ENCODE measurements at places on chromosomes 11 and 22. TPM values are rescaled to one million over a fixed set of nuclear protein-coding genes. Genes with fewer than 3 reads are reported as not detected.

- DNase-seq = no peak
Observed at GRCh38 chr11:10390375-10390774, 64.7 kb upstream of the AMPD3 start.

- peak; percentile 86 for DNase-seq
Observed at GRCh38 chr11:130578738-130579368, 130.4 kb downstream of the ADAMTS15 start.

DNA sequence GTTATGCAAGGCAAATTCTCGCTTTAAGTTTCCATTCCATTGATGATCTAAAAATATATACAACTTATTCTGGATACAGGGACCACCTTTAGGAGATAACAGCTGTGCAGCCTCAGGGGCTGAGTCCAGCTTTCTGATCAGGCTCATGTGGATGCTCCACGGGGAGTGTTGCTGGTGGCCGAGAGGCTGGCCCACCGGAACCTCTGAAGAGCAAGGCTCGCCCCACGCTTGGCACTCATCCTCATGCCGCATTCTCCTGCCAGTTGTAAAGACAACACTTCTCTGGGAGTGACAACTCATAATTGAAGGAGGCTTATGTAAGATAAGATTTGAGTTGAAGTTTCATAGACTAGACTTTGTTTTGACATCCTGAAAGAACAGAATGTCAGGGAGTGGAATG is 123.5 kb downstream of the MPPED1 start:
- no peak for DNase-seq

GRCh38 chr11:46719048-46719542 is at the start of gene F2:
Gene F2 (plus strand): TSS chr11:46719213. CDS start chr11:46719236, 23 bp downstream.
- DNase-seq = no peak

GRCh38 chr11:111676878-111677585 is 74.8 kb downstream of the SIK2 start:
- no peak for DNase-seq

GRCh38 chr22:20567371-20567847 is 60.0 kb downstream of the MED15 start:
- DNase-seq = no peak

GRCh38 chr11:120244476-120245365 is 4.8 kb downstream of the POU2F3 start:
- no peak for DNase-seq

DNA sequence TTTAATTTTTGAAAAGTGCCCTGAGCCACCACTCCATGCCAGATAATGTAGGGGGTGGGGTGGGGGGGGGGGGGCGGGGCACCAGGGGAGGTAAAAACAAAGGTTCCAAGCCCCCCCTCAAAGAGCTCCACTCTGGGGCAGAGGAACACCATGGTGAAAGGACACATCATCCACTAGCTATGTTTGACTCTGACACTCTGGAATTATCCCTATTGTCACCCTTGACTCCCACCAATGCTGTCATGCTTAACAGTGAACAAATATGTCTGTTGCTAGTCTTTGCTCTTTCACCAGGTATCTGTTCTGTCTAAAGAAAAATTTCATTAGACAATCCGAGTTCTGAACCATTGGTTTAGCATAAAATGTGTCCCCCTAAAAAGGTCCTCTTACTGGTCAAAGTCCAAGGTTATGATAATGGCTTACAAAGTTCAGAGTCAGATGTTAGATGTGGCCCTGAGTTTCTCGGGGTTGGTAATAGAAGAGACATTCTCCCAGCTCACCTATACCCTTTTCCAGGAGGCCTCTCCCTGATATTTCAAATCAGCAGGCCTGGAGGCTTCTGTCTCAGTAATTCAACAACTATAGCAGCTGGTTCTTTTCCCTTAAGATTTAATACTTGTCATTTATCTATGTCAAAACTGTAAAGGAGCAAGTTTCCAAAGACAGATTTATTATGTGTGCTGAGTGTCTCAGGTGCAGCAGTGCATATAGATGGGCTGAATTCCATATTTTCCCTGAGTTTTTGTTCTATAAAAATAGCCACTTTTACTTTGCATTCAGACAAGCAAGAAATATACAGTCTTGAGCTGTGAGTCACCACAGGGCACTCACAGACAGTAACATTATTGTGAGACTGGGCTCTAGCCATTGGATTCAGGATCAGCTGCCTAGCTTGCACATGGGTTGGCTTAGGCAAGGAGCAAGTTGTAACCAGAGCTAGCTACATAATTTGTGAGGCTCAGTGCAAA is 174.1 kb downstream of the CSNK2A3 start:
- DNase-seq = no peak

DNA sequence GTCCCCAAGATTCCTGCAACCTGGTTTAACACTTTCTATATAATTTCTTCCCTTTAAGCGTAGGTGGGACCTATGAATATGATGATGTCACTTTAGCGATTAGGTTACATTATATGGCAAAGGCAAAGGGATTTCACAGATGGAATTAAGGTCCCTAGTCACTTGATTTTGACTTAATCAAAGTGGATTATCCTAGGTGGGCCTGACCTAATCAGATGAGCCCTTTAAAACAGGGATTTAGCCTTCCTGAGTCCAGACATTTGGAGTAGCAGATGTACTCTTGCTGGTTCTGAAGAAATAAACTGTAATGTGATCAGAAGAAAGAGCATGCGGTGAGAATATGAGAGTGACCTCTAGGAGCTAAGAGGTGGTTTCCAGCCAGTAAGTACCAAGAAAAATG is 67.8 kb upstream of the LIN7C start:
- no peak for DNase-seq

DNA sequence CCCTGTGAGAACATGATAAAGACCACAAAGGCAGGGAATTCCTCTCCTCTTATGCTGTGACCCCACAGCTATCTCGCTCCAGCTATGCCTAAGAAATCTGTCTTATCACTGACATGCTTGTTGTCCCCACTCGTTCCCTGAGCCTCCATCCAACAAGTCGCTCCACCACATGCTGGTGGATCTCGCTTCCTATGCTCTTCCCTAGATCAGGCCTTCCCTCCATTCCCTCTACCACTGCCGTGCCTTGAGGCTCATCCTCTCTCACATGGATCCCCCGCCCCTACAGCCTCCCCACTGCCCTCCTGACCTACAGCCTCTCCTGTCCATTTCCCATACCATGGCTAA is 1.4 kb upstream of the DGAT2 start:
- no peak for DNase-seq

GRCh38 chr11:133551064-133551463 is 18.8 kb upstream of the OPCML start:
- no peak for DNase-seq

DNA sequence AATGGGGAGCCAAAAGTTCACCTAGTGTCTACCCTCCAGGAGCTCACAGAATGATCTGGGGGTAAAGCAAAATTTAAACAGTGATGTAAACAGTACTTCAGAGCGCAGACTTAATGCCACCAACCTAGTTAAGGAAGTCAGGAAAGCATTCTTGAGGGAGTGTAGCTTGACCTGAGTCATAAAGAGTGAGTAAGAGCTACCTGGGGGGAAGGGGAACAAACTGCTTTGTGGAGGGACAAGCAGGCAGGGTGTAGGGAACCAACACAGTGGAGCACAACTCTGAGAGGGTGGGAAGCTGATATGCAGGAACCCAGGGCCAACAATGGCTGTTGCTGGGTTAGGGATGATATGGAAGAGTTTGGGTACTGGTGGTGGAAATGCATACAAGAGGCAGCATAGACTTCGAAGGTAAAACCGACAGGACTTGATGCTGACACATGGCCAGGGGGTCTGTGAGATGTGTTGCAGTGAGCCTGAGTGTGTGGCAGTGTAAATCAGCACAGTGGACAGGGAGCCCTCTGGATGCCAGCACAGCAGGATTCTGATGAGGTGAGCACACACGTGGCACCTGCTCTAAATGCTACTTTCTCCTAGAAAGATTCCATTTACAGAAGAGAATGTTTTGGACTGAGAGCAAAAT is 58.3 kb upstream of the CYP2D6 start:
- DNase-seq = no peak

GRCh38 chr11:14567064-14567651 is 47.0 kb upstream of the PSMA1 start:
- DNase-seq = no peak

- no peak for DNase-seq
Observed at GRCh38 chr11:45423036-45423435, 136.9 kb upstream of the SYT13 start.

DNA sequence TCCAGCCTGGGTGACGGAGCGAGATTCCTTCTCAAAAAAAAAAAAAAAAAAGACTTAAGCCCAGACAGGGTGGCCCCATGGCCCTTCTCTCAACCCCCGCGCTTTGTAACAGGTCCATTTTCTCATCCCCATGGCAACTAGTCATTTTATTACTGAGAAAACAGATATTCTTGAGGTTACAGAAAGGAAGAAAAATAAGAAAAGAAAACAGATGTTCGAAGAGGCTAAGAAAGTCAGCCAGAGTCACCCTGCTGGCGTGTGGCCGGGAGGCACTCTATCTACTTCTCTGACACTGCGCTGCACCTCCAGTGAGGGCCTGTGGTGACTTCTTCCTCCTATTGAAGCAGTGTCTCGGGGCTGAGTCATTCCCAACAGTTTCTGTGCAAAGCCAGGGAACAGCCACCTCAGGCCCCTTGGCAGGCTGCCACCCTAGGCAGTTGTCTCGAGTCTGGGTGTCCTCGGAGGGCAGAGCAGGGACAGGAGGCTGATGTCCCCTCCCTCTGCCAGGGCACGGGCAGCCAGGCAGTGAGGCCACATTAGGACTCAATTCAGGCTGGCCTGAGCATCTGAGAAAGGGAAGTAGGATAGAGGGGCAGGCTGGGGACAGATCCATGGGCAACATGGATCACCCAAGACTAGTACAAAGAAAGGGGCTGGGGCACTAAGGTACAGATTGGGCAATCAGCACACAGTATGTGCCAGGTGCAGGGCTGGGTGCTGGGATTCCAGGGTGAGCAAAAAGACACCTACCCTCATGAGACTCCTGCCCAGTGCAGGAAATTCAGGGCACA is 16.4 kb upstream of the SYVN1 start:
- DNase-seq = peak; percentile 93

- DNase-seq = peak; percentile 72
Observed at GRCh38 chr11:19253817-19254216, 13.1 kb upstream of the E2F8 start.

- DNase-seq = no peak
Observed at GRCh38 chr11:63639199-63639832, 25.1 kb upstream of the PLAAT3 start.

GRCh38 chr11:20584093-20584774 is 15.2 kb upstream of the SLC6A5 start:
- DNase-seq = no peak

- DNase-seq = no peak
Observed at GRCh38 chr22:20937031-20937793, 20.0 kb downstream of the CRKL start.

DNA sequence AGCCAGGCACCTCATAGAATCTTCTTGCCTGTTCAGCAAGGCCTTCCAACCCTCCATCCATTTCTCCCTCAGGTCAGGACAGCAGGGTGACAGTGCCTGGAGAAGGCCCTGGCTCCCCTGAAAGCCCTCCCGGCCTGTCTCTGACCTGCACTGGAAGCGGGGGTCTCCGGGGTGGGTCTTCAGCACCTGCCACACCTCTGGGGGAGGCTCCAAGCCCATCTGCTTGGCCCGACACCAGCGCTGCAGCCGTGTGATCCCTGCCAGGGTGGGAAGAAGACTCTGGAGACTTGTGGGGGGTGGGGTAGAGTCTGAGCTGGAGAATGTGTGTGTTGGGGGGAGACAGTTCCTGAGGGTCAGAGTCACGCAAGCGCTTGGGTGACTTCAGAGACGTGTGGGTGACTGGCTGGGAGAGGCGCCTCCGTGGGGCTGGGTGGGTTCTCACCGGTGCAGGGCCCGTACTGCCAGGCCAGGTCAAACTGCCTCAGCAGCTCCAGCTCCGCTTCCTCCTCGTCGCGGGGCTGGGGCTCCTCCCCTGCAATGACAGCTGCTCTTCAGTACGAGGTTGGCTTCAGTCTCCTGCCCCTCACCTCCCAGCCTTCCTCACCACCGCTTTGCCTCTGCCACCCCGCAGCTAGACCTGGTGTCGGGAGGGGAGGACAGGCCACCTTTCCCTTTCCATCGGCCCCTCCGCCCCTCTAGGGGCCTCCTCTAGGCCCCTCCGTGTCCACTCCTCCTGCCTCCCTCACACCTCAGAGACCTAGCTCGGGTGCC is 615 bp downstream of the POLD4 start:
- no peak for DNase-seq

- no peak for DNase-seq
Observed at GRCh38 chr11:454801-455565, 4.9 kb downstream of the PTDSS2 start.

GRCh38 chr11:118238929-118239328 is 13.2 kb downstream of the MPZL3 start:
- DNase-seq = no peak

GRCh38 chr11:6480299-6480914 is 724 bp downstream of the ARFIP2 start:
- no peak for DNase-seq

DNA sequence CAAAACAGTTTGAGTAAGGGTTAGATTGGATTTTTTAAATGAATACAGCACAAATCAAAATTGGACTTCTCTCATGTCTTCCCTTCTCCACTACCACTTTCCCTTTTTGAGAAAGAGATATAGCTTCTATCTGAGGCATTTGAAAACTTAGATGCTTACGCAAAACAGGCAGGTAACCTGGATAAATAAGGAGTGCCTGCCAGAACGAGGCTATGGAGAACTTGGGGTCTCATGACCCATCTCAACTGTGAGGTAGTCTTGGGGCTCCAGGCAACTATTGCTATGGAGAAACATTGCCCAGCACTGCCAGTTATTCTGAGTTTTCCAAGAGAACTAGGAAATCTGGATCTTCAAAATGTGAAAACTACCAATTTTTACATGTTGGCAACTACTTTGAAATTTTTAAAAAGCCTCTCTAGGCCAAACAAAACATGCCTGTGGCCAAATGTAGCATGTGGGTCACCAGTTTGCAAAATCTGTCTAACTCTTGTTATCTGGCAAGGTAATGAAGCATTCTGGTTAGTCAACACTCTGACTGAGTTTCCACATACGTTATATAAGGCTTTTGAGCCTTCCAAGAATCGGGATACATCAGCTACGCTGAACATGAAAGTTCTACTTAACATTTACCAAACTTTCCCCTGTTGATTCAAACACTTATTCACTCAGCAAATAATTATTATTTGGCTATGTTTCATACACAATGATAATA is 752.7 kb downstream of the KCNA4 start:
- no peak for DNase-seq

Gene GAL3ST3
- total RNA-seq = 0.83 TPM

Gene LRRC74B
- total RNA-seq = not detected

Gene KDM4E
- total RNA-seq = not detected

Gene OR4A16
- not detected for total RNA-seq

Gene PLEKHB1
- total RNA-seq = 58.1 TPM

Gene SERPIND1
- total RNA-seq = 0.46 TPM

Gene TFIP11
- total RNA-seq = 23.5 TPM

Gene OR4C3
- not detected for total RNA-seq

Gene JAML
- total RNA-seq = 1.2 TPM

Gene OR5P2
- total RNA-seq = not detected

Gene CTNND1
- 101 TPM for total RNA-seq

Gene UCP2
- total RNA-seq = 43.6 TPM

Gene FAM227A
- total RNA-seq = 2.9 TPM

Gene CNTN5
- total RNA-seq = not detected

Gene MFRP
- not detected for total RNA-seq

All from esophagus muscularis mucosa (tissue), 4 donors.